Brain pericyte (primary cell): ENCODE measurements at places on chromosomes 1 and 21.

DNA sequence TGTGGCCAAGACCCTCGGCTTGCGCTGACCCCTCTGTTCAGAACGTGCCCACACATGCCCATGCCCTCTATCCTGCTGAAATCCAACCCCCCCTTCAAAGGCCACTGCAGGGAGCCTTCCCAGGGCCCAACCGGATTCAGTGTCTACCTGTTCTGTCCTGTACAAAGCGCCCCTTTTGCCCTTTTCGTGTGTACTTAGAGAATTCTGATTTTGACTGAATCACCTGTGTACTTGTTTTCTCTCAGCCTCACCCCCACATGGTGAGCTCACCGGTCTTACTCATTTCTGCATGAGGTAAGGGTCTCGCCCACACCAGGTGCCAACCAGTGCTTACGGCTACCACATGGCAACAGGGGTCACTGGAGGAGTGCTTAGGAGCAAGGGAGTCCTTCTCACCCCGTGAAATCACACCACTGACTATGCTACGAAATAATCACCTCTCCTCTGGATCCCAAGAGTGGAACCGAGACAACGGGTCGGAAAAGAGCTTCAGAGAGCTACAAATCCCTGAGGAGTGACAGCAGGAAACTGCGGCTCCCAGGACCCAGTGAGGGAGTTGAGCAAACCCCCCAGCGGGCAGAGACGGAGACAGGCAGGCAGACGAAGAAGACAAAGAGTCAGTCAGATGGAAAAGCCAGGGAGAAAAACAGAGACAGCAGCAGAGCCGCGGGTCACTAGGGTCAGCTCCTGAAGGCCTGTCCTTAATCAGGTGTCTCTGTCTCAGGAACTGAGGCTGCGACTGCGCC is 2.1 kb upstream of the S100A2 start:
- no peak for DNase-seq

- no peak for DNase-seq
These were observed 63.7 kb upstream of the IGSF5 start for GRCh38 chr21:39681257-39681656.

DNA sequence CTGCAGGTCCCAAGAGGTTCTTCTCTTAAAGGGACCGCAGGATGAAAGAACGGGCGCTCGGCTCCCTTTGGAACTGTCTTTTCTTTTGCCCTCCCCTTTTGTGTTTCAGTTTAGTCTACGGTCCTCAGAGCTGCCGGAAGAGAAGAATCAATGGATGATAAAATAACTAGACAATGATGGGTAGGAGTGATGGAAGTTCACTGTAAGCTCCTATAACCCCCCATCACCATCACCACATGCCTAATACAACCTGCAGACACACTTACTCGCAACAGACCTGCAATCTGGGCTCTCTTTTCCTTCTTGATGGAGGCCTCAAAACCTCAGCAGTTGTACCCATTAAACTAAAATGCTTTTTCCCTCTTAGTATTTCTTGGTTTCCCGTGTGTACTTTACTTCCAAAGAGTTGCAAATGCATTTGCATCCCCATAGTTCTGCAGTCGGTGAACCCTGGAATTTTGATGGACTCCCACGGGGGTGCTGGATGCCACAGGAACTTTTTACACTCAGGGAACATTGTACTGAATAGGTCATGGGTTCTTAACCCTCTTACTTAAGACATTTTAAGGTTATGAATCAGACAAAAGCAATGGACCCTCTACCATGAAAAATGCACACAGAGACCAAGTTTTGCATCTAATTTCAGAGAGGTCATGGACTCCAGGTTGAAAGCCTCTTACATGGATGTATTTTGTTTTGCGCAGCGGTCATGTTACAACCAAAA is 633 bp upstream of the RFX5 start:
- no peak for DNase-seq

GRCh38 chr1:91684481-91685196 is 184.0 kb downstream of the CDC7 start:
- DNase-seq = no peak

DNA sequence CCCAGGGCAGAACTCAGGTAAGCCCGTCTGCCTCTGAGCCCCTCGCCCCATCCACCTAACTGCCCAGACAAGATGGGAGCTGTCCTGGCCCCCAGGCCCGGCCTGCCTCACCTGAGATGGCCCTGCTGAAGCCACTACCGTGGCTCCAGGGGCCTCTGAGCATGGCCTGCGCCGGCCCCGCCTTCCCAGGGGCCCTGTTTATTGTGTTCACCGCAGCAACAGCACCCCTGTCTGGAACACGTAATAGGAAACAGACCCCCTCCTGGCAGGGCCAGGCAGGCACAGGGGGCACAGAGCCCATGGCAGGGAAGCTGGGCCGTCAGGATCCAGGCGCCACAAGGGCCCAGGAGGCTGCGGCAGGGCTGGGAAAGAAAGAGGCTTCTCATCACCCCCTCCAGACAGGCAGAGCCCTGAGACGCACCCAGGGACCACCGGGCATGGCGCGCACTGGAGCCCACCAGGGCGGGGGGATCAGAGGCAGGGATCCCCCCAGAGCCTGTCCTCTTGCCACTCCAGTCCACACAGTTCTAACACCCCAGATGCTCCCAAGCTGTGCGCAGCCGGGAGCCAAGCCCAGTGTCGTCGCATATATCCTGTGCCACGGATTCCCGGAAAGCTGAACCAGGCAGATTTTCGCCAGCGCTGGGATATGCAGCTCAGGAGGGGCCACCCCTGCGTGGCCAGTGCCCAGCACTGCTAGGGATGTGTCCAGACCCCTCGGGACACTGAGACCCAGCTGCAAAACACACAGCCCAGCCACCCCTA is 62.6 kb downstream of the ARHGEF16 start:
- DNase-seq = no peak

DNA sequence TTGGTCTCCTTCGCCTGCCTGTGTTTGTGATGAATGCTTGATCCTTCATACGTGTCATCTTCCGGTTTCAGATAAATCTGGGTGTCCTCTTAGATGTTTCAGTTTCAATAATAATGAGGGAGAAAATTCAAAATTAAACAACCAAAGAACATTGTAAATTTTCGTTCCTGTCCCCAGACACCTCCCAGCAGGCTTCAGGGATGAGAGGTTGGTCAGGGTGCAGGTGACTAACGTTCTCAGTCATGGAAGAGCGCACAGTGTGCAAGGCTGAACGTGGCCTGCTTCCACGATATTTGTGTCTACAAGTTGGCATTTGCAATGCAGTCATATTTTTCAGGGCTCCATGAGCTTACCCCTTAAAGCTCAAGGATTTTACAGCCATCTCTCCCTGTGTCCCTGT is 147.1 kb upstream of the ARHGEF16 start:
- DNase-seq = no peak

- DNase-seq = no peak
These were observed 85.7 kb downstream of the HMGB4 start for GRCh38 chr1:33949570-33949969.

- DNase-seq = no peak
These were observed 54.6 kb downstream of the GORAB start for GRCh38 chr1:170586321-170587252.

GRCh38 chr21:31798842-31799704 is 67.2 kb upstream of the SCAF4 start:
- no peak for DNase-seq

GRCh38 chr1:203145321-203146041 is 18.0 kb downstream of the ADORA1 start:
- no peak for DNase-seq

DNA sequence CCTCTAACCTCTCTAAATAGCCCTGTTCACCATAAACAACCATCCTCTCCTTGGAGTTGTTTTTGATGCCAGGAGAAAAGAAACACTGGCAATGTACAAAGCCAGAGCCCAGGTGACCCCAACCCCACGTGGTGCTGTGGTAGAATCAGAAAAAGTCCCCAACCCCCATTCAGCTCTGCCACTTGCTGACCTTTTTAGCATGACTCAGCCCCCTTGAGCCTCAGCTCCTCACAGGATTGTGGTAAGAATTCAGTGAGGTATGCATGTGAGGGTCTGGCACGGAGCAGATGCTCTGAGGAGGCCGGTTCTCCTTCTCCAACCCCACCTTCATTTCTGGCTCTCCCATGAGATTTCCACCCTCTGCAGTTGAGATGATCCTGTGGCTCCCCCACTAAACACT is 11.1 kb upstream of the CHI3L1 start:
- no peak for DNase-seq

DNA sequence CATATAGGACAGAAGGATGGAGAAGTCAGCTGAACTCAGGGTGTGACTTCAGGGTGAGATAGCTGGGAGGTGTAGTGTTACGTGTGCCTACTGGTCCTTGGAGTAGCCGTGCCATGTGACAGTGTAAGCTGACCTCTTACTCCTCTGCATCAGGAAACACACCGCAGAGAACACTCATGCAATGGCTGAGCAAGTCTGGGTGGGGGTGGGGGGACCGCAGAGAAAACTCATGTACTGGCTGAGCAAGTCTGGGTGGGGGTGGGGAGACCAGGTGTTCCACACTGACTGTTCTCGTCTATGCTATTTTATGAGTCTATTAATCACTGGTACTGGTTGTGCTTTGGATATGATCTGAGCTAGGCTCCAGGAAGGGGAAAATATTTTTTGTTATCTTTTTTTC is 233.1 kb downstream of the PAPPA2 start:
- no peak for DNase-seq

GRCh38 chr1:29370067-29370466 is 133.7 kb downstream of the PTPRU start:
- DNase-seq = no peak

DNA sequence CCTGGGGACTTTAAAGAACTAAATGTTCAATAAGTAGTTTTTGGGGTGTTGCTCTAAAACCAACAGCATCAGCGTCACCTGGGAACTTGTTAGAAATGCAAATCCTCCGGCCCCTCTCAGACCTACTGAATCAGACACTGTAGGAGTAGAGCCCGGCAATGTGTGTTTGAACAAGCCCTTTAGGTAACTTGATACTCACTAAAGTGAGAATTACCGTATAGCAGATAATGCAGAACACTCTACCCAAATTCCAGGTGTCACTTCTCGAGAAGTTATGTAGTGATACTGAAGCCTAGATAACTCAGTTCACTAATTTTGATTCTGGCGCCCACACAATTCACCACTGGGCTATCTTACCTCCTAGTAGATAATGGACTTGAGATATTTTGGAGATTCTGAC is 3.7 kb upstream of the DPT start:
- no peak for DNase-seq

DNA sequence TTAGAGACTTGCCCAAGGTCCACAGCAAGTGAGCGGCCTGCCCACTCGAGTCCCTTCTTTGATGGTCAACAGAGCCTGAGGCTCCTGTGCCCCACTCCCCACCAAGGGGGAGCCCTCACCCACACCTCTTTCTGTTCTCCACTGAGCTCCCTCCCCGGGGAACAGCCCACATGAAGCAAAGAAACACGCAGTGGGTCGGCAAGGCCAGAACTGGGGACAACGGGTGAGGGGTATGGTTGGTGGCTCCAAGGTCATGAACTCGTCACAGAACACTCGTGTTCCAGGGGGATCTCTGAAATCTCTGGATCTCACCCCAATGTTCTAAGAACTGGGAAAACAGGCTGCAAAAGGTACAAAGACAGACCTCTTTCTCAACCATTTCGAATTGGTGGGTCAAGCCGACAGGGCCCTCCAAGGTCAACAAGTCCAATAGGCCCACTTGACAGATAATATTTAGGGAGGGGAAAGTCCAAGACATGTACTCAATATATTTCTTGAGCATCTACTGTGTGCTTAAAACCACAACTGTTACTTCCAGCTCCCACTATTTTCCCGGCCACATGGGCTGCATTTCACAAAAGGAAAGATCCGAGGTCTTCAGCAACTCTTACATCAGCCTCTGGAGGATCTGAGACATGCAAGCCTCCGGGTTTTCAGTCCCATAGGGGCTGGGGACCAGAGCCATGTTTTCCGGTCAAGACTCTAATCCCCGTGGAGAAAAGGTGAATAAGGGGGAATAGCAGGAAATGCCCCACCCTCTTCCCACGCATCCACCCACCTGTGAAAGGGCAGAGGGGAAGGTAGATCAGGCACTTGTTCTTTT is 1.1 kb upstream of the RAP1GAP start:
- no peak for DNase-seq

- DNase-seq = no peak
These were observed 87.2 kb upstream of the CHODL start for GRCh38 chr21:18157406-18157805.

DNA sequence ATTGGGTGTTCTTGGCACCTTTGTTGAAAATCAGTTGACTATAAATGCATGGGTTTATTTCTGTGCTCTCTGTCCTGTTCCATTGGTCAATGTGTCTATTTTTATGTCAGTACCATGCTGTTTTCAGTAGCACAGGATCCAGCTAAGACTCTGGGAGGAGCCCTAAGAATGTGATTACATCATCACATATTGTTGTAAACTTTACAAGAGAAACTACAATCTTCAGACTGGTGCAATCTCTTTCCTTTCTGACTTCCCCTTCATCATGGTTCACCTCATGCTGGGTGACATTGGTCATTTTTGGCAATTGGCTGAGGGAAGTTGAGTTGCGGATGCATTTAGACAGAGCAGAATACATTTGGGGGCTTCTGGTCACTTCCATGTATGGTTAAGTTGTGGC is 88.4 kb downstream of the C21orf91 start:
- DNase-seq = no peak

DNA sequence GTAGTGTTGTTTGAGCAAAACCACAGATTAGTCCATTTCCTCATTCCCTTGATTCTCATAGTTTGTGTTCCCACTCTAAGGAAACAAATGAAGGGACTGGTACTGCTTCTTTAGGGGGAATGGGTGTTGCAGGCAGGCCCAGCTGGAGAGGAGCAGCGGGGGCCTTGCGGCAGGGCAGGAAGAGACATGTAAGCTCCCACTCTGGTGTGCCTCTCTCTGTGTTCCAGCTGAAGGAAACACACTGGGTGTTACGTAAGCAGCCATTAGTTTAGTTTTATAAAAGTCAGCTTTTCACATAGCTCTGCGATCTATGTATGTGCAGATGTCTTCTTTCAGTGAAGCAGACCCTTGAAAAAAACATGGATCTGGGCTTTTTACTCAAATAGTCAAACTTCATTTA is 99.5 kb downstream of the CACHD1 start:
- no peak for DNase-seq

DNA sequence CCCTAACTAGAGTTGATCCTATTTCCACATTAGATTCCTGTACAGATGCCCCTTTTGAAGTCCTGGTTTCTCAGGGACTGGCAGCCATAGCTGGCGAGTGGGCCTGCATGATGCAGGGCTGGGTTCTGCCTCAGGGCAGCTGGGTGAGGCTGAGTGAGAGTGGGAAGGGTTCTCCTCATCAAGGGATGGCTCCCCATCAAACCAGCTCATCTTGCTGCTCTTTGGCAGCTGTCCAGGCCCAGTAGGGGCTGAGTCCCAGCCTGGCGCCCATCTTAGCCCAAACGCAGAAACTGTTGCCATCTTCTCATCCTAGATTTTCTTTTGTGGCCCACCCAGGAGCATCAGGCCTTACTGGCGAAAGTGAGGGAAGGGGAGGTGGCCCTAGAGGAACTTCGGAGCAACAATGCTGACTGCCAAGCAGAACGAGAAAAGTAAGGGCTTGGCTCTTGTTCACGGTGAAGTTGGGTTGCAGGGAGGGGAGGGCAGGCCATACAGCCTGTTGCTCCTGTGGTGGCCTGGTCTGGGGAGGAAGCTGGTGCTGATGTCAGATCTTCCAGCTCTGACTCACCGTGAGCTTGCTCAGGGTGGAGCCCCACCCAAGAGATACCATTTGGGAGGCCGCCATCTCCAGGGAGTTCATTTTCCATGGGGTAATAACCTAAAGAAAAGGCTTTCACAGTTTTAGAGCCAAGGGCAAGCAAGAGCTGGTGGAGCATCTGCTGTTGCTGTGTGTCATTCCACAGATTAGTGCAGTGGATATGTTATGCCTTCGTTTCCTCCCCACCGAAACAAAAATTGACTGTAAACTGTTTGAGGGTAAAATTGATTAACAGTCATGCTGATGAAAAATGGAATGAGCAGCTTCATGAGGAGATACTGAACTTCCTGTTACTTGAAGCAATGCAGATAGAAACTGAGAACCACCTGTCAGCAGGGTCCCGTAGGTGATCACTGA is 34.7 kb downstream of the TUFT1 start:
- no peak for DNase-seq
